ENCODE measurements at places on chromosomes 12 and 14. TPM values are rescaled to one million over a fixed set of nuclear protein-coding genes. Genes with fewer than 3 reads are reported as not detected.

DNA sequence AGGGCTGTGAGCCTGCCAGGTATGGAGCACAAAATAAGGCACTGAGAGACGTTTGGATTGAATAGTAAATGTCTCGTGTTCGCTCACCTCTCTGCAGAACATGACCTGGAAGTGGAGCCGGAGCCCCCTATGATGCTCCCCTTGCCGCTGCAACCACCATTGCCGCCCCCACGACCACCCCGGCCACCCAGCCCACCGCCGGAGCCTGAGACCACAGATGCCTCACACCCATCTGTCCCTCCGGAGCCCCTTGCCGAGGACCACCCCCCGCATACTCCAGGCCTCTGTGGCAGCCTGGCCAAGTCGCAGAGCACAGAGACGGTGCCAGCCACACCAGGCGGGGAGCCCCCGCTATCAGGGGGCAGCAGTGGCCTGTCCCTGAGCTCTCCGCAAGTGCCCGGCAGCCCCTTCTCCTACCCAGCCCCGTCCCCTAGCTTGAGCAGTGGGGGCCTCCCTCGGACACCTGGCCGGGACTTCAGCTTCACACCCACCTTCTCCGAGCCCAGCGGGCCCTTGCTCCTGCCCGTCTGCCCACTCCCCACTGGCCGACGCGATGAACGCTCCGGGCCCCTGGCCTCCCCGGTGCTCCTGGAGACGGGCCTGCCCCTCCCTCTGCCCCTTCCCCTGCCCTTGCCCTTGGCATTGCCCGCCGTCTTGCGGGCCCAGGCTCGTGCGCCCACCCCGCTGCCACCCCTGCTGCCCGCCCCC is 18.7 kb downstream of the SETD1B start:
- DNase-seq: no peak
- H3K4me3 ChIP-seq: no peak overlapping the region
- no peaks in the 10 kb centered on the region for H3K27me3 ChIP-seq
- H3K27ac ChIP-seq: no peak overlapping the region
- peaks cover 25% of the 10 kb centered on the region for H3K36me3 ChIP-seq

- H3K4me3 ChIP-seq: no peak overlapping the region
- H3K4me1 ChIP-seq: no peaks in the 10 kb centered on the region
- no peak overlapping the region for H3K27ac ChIP-seq
- no peaks in the 10 kb centered on the region for H3K27me3 ChIP-seq
Measured at GRCh38 chr12:47144769-47145168, 65.0 kb upstream of the AMIGO2 start.

DNA sequence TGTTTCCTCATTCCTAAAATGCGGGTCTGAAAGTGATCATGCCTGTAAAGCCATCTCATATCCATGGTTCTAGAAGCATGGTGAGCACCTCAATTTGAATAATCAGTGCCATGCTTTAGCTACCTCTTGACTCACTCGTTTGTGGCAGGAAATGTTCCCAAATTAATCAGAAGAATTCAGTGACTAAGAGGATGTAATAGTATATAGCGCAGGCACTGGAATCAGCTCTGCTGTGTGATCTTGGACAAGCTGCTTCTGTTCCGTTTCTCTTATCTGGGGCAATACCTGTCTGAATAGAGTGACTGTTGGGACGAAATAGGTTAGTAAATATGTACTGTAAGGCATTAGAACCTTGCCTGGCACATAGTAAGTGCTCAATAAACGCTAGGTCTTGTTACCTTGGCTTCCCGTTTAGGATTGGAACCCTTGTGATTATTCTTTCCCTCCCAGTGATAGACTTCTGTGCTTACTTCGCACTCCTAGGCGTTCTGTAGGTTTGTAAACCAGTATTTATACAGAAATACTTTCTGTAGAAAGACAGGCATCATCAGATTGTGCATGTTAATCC is 820 bp upstream of the SMAGP start:
- no peaks in the 10 kb centered on the region for H3K4me1 ChIP-seq
- H3K27me3 ChIP-seq: no peaks in the 10 kb centered on the region
- peak overlapping the region; percentile 69 for H3K4me3 ChIP-seq
- DNase-seq: no peak

Gene GPR84
- total RNA-seq: not detected

DNA sequence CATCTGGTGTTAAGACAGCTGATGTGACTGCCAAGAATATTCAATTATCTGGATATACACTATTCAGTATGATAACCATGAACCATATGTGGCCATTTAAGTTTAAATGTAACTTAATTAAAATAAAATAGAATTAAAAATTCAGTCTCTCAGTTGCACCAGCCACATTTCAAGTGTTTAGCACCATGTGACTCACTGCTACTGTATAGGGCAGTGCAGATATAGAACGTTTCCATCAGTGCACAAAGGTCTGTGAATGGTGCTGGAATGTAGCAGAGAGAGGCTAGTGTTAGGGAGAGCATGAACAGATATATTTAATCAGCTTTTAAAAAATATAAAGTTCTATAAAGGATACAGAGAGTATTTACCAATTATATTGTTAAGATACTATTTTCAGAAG is 28.7 kb downstream of the ARID4A start:
- no peak overlapping the region for H3K27ac ChIP-seq
- H3K27me3 ChIP-seq: no peaks in the 10 kb centered on the region
- peaks cover 4% of the 10 kb centered on the region for H3K36me3 ChIP-seq
- H3K4me1 ChIP-seq: no peaks in the 10 kb centered on the region
- H3K4me3 ChIP-seq: no peak overlapping the region

Gene BTBD7
- total RNA-seq: 25.8 TPM

GRCh38 chr14:32202491-32202997 is 525 bp downstream of the RNU6-8 start:
- H3K36me3 ChIP-seq: no peaks in the 10 kb centered on the region
- H3K27ac ChIP-seq: peak overlapping the region; percentile 84
- no peaks in the 10 kb centered on the region for H3K4me1 ChIP-seq
- peak overlapping the region; percentile 49 for H3K4me3 ChIP-seq
- no peaks in the 10 kb centered on the region for H3K27me3 ChIP-seq

GRCh38 chr12:120757226-120757742 is 31.7 kb downstream of the ACADS start:
- H3K27me3 ChIP-seq: no peaks in the 10 kb centered on the region
- H3K4me3 ChIP-seq: no peak overlapping the region
- no peak overlapping the region for H3K27ac ChIP-seq
- H3K36me3 ChIP-seq: no peaks in the 10 kb centered on the region
- no peak for DNase-seq

DNA sequence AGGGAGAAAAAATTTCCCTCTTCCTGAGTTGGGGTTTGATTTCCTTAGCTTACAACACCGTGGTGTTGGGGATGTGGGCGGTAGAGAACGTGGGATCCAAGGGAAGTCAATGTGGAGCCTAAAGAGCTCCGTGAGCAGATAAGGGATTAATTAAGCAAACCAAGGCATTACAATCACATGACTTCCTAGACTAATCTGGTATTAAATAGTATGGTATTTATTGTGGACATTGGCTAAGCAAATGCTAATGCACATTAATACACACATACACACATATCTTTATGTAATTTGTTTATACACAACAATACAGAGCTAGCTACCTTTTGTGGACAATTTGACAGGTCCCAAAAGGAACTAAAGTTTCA is 791 bp upstream of the RNF41 start:
- no peaks in the 10 kb centered on the region for H3K36me3 ChIP-seq
- H3K4me1 ChIP-seq: no peaks in the 10 kb centered on the region
- H3K4me3 ChIP-seq: peak overlapping the region; percentile 93
- no peak for DNase-seq

DNA sequence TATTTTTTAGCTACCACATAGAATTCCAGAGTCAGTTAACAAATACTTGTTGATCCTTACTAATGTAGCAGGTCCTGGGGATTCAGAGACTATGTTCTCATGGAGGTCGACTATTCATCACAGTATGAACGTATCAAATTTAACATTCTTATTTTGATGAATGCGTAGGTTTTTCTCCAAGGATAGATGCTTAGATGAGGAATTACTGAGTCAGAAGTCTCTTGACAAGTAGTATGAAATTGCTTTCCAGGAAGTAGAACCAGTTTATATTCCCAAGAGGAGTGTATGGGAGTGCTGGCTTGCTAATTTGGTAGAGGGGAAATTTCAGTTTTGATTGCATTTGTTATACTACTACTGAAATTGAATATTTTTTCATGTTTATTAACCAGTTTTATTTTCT is 42.8 kb upstream of the CRADD start:
- DNase-seq: no peak
- H3K4me1 ChIP-seq: no peaks in the 10 kb centered on the region
- H3K27me3 ChIP-seq: no peaks in the 10 kb centered on the region
- H3K4me3 ChIP-seq: no peak overlapping the region
- H3K36me3 ChIP-seq: no peaks in the 10 kb centered on the region
- H3K27ac ChIP-seq: no peak overlapping the region

- H3K4me3 ChIP-seq: no peak overlapping the region
- no peaks in the 10 kb centered on the region for H3K27me3 ChIP-seq
- no peak for DNase-seq
- no peaks in the 10 kb centered on the region for H3K36me3 ChIP-seq
Measured at GRCh38 chr12:58764100-58764953, 156.0 kb downstream of the LRIG3 start.

GRCh38 chr14:69034612-69035262 is 55.6 kb upstream of the ACTN1 start:
- no peak for DNase-seq
- no peak overlapping the region for H3K27ac ChIP-seq
- H3K4me1 ChIP-seq: no peaks in the 10 kb centered on the region

GRCh38 chr14:82999802-83000201 is 1466.1 kb upstream of the SEL1L start:
- H3K4me3 ChIP-seq: no peak overlapping the region
- H3K27me3 ChIP-seq: no peaks in the 10 kb centered on the region
- H3K27ac ChIP-seq: no peak overlapping the region
- H3K36me3 ChIP-seq: no peaks in the 10 kb centered on the region

Data from prostate gland (tissue), 2 donors.